CD4-positive, alpha-beta memory T cell (primary cell): ENCODE measurements at places on chromosomes 11 and 22. TPM values are rescaled to one million over a fixed set of nuclear protein-coding genes. Genes with fewer than 3 reads are reported as not detected.
A peak's percentile ranks its signal among the peaks of the same experiment; 100 is the strongest.

Gene OR51E1
- total RNA-seq: not detected

Gene TEX12
- total RNA-seq: 0.29 TPM

Gene CRYBA4
- total RNA-seq: not detected

DNA sequence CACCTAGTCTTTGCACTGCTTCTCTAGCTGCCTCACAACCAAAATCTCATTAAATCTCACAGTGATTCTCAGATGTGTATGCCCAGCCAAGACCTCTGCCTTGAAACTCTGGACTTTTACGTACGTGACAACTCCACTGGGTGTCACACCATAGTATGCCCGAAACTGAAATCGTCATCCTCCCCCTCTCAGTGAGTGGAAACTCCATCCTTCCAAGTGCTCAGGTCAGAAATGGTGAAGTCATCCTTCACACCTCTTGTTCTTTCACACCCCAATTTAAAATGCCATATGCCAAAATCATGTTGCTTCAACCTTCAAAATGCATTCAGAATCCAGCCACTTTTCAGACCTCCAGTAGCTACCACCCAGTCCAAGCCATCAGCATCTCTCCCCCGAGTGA lies 42.5 kb downstream of the SFI1 start:
- H3K4me1 ChIP-seq: peaks cover 16% of the 10 kb centered on the region
- no peaks in the 10 kb centered on the region for H3K36me3 ChIP-seq
- no peak for DNase-seq
- H3K27me3 ChIP-seq: no peaks in the 10 kb centered on the region
- no peak overlapping the region for H3K27ac ChIP-seq

- no peak for DNase-seq
- H3K4me1 ChIP-seq: peaks cover 3% of the 10 kb centered on the region
- H3K27ac ChIP-seq: no peak overlapping the region
- no peaks in the 10 kb centered on the region for H3K36me3 ChIP-seq
- no peaks in the 10 kb centered on the region for H3K27me3 ChIP-seq
Observed at GRCh38 chr11:126438272-126438671, 82.8 kb downstream of the ST3GAL4 start.

- no peak overlapping the region for H3K27ac ChIP-seq
- H3K27me3 ChIP-seq: no peaks in the 10 kb centered on the region
- peak; percentile 71 for DNase-seq
- H3K4me1 ChIP-seq: peaks cover 11% of the 10 kb centered on the region
- no peak overlapping the region for H3K4me3 ChIP-seq
- H3K36me3 ChIP-seq: no peaks in the 10 kb centered on the region
Observed at GRCh38 chr11:2420502-2421225, 20.1 kb downstream of the TSSC4 start.

DNA sequence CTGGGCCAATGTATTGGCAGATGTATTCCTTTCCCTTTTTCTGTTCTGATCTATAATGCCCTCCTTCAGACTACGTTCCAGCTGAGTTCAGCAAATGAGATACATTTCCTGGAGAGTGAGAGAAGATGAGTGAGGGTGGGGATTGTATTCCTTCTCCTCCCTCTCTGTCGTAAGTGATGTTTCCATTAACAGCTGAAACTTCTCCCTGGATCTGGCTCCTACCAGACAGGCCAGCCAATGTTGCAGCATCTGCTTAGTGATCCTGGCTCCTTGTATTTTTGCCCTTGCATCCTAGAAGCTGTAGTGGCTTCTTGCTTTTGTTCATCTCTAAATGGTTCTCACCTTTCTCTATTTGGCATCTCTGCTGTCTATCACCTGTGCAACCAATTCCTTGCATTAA lies 48.2 kb upstream of the MTMR2 start:
- DNase-seq: no peak
- H3K27me3 ChIP-seq: no peaks in the 10 kb centered on the region
- no peak overlapping the region for H3K27ac ChIP-seq
- no peaks in the 10 kb centered on the region for H3K4me1 ChIP-seq

DNA sequence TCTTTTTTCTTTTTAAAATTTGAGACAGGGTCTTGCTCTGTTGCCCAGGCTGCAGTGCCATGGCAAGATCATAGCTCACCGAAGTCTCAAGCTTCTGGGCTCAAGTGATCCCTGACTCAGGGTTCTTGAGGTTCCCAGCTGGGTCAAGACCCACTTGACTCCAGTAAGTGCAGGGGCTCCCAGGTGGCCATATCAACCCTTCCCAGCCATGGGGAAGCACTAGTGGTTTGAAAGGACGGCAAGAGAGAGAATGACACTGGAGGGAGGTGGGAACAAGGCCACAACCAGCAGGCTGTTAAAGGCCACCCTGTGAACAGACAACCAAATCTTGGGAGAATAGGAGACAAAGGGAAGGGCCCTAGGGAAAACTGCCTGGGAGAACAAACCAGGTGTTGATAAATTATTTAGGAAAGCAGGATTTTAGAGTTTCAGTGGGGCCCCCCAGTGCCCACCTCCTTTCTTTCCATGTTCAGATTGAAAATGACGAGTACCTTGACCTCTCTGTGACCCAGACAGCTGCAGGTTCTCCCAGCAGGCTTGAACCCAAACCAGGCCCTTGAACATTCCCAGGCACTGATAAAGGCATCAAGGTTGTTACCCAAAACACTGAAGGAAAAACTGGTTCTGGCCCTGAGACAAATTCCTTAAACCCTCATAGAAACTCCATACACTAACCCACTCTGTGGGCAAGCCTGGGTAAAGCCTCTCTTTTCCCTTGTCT lies 28.8 kb downstream of the KLHL22 start:
- H3K27ac ChIP-seq: peak overlapping the region; percentile 15
- H3K27me3 ChIP-seq: no peaks in the 10 kb centered on the region
- H3K4me1 ChIP-seq: peaks cover 63% of the 10 kb centered on the region
- H3K36me3 ChIP-seq: peaks cover 4% of the 10 kb centered on the region
- no peak overlapping the region for H3K4me3 ChIP-seq
- no peak for DNase-seq

DNA sequence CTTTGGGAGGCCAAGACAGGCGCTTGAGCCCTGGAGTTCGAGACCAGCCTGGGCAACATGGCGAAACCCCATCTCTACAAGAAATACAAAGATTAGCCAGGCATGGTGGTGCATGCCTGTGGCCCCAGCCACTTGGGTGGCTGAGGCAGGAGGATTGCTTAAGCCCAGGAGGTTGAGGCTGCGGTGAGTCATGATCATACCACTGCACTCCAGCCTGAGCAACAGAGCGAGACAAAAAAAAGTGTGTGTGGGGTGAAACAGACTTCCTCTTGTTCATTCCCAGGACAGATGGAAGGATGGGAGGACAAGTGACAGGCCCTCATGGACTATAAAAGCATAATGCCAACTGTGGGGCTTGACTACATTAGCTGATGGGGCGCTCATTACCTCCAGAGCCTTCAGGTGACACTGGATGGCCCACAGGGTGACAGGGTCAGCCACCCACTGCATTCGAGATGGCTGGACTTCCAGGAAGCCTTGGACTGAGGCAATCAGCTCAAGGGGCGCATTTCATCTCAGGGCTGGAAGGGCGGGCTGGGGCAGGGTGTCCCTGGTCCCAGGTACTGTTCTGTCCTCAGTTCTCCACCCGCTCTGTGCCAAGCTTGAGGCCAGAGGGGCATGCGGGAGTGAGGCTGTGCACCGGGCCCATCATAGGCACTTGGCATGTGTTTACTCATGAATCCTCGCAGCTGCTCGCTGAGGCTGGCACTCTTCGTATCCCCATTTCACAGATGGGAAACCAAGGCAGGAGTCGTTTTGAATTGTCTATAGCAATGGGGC lies 12.5 kb downstream of the NPTXR start:
- no peaks in the 10 kb centered on the region for H3K36me3 ChIP-seq
- H3K27me3 ChIP-seq: no peaks in the 10 kb centered on the region
- no peaks in the 10 kb centered on the region for H3K4me1 ChIP-seq

DNA sequence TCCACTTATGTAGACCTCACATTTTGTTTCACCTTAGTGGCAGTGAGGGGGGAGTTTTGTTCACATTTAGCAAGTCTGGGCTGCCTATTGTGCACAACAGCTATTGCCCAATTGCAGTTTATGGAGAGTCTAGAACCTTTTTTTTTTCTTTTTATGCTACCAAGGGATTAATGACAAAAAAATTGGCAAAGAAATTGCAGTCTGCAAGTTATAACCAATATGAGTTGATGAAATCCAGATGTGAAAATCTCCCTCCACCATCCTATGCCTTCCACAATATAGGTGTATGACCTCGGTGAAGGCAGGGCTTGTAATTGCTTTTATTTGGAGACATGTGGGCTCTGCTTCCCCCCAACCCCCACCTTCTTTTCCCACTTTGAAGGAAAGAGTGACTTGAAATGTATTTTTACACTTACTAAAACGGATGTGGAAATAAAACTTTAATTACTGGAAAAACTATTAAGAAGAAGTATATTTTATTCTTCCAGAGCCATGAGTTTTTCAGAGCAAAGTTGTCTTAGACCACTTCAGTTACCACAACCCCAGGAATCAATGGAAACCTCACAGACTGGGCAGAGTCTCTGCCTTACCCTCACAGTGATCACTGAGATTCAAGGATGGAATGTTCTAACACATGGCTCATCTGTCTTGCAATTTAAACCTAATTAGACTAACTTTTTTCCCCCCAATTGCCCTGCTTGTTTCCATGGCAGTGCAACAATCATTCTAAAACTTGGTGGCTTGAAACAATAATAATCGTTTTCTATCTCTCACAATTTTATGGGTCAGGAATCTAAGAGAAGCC lies 120.8 kb upstream of the SLC5A12 start:
- no peaks in the 10 kb centered on the region for H3K4me1 ChIP-seq
- H3K27ac ChIP-seq: no peak overlapping the region
- no peak for DNase-seq
- H3K27me3 ChIP-seq: no peaks in the 10 kb centered on the region
- no peak overlapping the region for H3K4me3 ChIP-seq

DNA sequence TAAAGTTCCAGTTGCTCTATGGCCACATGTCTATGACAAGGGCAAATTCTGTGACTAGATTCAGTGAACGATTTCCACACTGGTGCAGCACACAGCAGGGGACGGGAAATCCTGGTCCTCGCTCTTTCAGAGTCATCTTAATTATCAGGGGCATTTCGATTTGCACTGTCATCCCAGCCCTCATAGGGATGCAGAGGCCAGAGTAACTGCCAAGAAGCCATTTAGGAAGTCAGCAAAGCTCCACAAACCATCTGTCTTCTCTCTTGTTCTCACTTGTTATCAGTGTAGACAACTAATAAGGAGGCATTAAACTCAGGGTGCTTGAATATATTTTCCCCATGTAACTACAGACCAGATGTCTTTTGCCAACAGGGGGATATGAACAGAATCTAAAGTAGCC lies 151.7 kb downstream of the STK33 start:
- H3K36me3 ChIP-seq: no peaks in the 10 kb centered on the region
- no peak overlapping the region for H3K4me3 ChIP-seq
- no peak for DNase-seq
- no peaks in the 10 kb centered on the region for H3K4me1 ChIP-seq
- H3K27ac ChIP-seq: no peak overlapping the region
- H3K27me3 ChIP-seq: no peaks in the 10 kb centered on the region

GRCh38 chr22:29528144-29528543 lies 25.4 kb downstream of the THOC5 start:
- no peak overlapping the region for H3K4me3 ChIP-seq
- DNase-seq: no peak
- H3K4me1 ChIP-seq: no peaks in the 10 kb centered on the region
- no peaks in the 10 kb centered on the region for H3K27me3 ChIP-seq
- no peak overlapping the region for H3K27ac ChIP-seq

DNA sequence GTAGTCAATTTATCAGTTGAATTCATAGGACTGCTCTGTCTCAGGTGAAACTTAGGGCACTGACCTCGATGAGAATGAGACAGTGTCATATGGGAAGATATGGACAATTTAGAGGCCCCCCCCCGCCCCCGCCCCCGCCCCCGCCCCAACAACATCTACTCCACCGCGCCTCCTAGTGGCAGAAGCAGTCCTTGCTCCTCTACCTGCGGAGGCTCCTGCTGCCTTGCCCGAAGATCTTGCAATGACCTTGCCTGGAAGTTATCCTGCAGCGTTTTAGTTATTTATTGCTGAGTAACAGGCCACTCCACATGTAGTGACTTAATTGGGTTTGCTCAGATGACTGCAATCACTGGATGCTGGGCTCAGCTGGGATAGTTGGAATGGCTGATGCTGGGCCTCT lies 15.2 kb downstream of the SERPINH1 start:
- peaks cover 2% of the 10 kb centered on the region for H3K36me3 ChIP-seq
- H3K4me1 ChIP-seq: peaks cover 2% of the 10 kb centered on the region
- H3K27me3 ChIP-seq: no peaks in the 10 kb centered on the region
- peak; percentile 50 for DNase-seq
- no peak overlapping the region for H3K27ac ChIP-seq

GRCh38 chr22:40823426-40823825 lies 4.3 kb upstream of the SLC25A17 start:
- H3K4me3 ChIP-seq: no peak overlapping the region
- H3K4me1 ChIP-seq: peaks cover 11% of the 10 kb centered on the region
- H3K27me3 ChIP-seq: no peaks in the 10 kb centered on the region
- H3K36me3 ChIP-seq: peaks cover 8% of the 10 kb centered on the region
- no peak overlapping the region for H3K27ac ChIP-seq

DNA sequence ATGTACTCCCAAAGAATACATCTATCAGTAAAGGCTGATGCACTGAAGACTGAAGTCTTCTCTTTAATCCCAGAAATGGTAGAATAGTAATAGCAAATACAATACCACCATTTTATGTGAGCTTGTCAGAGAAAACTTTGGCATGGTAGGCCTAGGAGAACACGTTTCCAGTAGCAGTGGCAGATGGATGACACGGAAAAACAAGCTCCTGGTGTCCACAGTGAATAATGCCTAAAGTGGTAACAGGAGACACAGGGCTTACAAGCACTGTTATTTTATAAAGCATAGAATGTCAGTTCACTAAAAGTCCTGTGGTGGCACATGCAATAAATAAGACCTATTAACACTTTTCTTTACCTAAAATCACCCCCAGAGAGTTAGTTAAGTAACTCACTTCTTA lies 277.6 kb downstream of the TTC28 start:
- no peaks in the 10 kb centered on the region for H3K27me3 ChIP-seq
- no peaks in the 10 kb centered on the region for H3K36me3 ChIP-seq
- no peak for DNase-seq
- H3K4me1 ChIP-seq: no peaks in the 10 kb centered on the region

DNA sequence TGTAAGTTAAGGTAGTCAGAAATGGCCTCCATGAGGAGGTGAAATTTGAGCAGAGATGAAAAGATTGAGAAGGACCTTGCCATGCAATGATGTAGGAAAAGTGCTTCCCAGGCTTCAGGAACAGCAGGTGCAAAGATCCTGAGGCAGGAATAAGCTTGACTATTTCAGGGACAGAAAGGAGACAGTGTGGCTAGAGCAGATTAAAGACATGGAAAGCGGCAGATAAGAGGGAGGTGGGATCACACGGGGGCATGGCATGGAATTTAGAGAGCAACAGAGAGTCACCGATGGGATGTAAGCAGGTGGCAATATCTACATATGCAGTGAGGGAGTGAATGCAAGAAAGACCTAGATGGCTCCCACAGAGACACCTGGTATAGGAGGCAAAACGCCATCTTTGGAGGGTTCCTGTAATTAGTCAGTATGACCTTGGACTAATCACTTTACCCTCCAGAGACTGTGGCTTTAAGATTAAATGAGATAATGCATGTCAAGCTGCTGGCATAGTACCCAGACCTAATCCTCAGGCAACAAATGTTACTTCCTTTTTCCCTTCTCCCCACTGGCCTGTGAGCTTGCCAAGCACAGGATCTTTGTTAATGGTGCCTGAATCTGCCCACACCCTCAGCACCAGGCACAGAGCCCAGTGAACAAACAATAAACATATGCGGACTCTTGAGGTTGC lies 24.6 kb upstream of the ACER3 start:
- H3K27me3 ChIP-seq: no peaks in the 10 kb centered on the region
- H3K4me1 ChIP-seq: no peaks in the 10 kb centered on the region
- no peak overlapping the region for H3K4me3 ChIP-seq

GRCh38 chr11:112728288-112728687 lies 232.9 kb upstream of the NCAM1 start:
- no peaks in the 10 kb centered on the region for H3K27me3 ChIP-seq
- H3K4me3 ChIP-seq: no peak overlapping the region
- H3K4me1 ChIP-seq: no peaks in the 10 kb centered on the region
